ENCODE measurements at places on chromosomes 7 and 10.

DNA sequence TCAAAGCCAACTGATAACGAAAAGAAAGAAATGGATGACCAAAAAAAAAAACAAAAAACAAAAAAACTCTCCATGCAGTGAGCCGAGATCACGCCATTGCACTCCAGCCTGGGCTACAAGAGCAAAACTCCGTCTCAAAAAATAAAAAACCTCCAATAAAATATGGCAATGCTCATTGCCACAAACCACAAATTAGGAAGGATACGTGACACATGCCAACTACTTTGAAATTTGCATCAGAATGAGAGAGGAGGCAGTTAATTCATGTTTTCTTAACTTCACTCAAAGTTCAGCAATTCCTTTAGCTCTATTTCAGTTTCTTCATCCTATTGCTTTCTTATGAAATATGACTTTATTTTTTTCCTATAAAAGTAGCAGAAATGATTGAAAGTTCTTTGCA is 398.1 kb upstream of the C7orf33 start:
- DNase-seq = no peak

GRCh38 chr7:2956526-2957368 is 86.9 kb downstream of the CARD11 start:
- DNase-seq = peak; percentile 69

GRCh38 chr7:10537764-10538163 is 435.9 kb upstream of the PHF14 start:
- no peak for DNase-seq

DNA sequence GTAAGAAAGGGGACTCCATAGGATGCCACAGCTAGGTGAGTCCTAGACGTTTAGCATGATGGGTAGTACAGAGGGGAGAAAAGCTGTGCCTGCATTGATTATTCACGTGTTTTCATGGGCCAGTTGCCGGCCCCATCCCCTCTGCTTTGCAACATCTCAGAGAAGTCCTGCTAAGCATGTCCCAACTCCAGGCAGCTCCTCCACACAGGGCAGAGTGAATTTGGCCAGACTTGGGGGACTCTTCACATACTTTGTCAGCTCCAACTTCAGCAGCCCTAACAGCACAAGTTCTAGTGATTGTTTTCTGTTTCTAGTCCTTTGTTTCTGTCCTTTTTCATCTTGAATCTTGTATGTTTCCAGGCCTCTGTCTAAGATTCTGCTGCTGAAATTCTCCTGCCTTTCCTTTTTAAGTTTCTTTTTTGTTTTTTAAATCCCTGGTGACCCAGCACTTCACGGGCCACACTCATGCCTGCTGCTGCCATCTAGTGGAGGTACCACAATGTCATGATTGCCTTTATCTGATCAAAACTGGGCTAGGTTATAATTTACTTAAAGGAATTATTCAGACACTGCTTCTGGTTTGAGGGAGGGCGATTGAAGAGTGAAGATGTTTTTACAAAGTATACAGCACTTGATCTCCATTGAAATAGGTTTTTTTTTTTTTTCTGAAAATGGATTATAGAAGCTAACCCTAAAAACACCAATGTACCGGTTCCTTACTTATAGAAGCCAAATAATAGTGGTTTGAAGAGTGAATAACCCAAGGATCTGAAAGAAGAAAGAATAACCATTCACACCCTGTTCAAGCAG is 276.9 kb downstream of the CSTF2T start:
- peak; percentile 15 for DNase-seq

- DNase-seq = no peak
Observed at GRCh38 chr7:19097165-19098055, 20.0 kb downstream of the TWIST1 start.

- DNase-seq = no peak
Observed at GRCh38 chr7:78828317-78828716, 625.1 kb downstream of the MAGI2 start.

DNA sequence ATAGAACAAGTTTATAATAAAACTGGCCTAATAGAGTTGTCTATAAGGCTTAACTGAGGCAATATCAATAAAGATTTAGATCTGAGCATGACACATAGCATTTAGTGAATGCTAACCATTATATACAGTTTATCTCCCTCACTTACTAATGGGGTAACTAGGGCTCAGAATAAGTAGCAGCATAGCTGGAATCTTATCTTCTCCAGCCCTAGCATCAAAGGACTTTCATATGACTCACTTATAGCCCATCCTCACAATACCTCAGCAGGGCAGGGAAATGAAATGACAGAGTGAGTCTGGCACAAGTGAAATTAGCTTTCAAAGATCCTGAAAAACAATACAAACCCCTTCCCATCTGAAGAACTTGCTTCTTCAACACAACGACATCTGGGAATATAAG is 362.9 kb downstream of the KIF20B start:
- DNase-seq = no peak

DNA sequence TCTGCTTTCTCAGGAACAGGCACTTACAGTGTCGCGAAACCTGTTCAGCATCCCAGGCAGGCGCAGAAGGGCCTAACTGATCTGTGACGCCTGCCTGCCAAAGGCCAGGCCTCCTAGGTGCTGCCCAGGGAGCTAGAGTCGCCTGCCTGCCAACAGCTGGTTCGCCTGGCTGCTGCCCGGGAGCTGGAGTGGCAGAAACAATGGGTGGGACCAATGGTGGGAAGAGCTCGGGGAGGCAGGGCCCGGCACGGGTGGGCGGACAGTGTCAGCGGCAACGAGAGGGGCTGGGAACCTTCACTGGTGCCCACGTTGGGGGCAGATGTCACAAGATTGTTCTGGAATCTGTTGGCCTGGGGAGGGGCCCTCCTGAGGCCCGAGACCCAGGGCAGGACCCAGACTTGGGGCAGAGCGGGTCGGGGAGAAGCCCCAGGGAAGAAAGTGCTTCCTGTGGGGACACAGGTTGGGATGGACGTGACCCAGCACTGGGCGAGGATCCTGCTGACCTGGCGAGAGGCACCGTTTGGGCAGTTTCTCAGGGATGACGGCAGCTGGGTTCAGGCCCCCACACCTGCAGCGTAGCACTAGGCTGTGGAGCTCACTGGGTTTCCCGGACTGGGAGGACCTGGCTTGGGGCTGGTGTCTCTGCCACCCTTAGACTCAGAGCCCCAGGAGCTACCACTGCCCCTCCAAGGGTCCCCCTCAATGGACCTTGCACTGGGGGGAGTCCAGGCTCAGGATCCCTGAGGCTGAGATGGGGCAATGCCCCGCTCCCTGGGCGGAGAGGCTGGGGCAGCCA is 181.8 kb downstream of the ELFN1 start:
- DNase-seq = no peak

DNA sequence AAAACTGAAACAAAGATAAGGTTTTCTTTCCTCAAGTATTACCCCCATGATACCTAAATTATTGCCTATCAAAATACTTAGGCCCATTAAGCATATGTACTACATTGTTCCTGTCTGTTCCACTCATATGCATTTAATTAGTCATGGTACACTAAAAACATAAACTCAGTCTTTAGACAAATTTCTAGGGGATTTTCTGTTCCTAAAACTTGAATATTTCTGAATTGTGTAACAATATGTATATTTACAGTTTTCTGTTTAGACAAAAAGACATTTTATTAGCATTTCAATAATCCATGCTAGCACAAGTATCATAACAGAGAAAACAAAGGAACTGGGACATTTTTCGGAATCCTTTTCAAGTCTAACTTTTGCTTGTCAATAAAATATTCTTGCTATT is 234.2 kb downstream of the CRPPA start:
- no peak for DNase-seq

DNA sequence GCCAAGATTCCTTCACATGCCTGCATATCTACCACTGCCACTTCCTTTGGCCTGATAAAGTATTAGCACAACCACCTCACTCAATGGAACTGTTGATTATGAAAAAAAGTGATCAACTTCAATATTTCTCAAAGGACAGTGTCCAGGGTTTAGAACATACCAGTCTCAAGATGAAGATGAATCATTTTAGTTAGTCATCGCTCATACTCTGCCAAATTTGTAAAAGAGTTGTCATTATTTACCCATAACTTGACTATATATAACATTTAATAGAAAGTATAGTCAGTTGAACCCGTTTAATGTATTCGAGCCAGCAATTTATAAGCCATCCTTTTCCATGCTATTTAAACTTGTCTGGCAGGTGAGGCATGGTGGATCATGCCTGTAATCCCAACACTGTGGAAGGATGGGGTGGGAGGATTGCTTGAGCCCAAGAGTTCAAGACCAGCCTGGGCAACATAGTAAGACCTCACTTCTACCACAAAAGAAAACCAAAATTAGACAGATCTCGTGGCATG is 33.2 kb downstream of the SPAM1 start:
- DNase-seq = no peak

GRCh38 chr7:69060516-69060915 is 537.8 kb upstream of the AUTS2 start:
- no peak for DNase-seq

DNA sequence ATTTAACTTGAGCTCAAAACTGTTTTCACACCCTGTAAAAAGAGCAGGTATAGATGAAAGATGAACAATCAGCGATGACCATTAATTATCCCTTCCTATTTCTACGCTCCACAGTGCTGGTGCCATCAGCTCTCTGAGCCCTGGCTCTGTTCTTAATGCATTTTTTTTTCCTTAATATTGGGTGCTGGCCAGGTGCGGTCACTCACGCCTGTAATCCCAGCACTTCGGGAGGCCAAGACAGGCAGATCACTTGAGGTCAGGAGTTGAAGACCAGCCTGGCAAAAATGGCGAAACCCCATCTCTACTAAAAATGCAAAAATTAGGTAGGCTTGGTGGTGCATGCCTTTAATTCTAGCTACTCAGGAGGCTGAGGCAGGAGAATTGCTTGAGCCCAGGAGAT is 4.2 kb downstream of the STEAP4 start:
- DNase-seq = no peak

DNA sequence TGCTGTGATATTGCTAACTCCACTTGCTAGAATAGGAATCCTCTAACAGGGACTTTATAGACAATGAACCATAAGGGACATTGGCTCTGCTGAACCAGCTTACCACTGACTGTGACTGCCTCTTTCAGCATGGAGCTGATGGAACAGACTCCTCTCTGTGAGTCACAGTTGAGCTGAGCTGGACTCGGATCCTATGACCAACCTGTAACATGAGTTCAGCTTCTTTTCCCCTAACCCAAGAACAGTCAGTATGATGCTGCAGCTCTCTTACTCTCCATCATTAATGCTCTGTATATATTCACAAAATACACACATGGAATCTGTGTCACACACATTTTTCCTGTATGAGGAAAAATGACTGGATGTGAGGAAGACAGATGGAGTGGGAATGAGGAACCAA is 177.9 kb upstream of the BET1 start:
- no peak for DNase-seq

DNA sequence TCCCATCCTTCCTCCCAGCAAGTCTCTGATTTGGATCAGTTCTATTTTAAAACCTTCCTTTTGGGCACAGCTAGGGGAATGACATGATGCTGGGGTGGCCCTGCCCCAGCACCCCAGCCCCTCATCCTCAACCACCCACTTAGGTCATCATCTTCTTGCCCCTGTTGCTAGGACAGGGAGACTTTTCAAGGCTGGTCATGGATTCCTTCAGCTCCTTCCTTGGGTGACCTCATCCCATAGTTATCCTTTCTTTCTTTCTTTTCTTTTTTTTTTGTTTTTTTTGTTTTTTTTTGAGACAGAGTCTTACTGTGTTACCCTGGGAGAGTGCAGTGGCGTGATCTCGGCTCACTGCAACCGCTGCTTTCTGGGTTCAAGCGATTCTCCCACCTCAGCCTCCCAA is 127.2 kb downstream of the WDFY4 start:
- no peak for DNase-seq

DNA sequence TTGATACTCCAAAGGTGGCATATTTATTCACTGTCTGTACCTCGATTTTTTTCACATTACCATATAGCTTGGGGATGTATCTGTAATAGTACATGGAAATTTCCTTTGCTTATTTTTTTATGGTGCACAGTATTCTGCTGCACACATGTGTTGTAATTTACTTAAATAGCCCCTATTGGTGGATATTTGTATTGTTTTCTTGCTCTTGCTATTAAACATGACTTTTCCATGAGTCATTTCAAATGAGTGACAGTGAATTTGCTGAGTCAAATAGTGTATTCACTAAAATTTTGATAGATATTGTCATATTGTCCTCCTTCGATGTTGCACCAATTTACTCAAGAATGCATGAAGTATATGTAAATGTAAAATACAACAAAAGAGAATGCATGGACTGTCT is 122.7 kb upstream of the STEAP4 start:
- DNase-seq = no peak
